ENCODE measurements at places on chromosomes 5 and 9.

DNA sequence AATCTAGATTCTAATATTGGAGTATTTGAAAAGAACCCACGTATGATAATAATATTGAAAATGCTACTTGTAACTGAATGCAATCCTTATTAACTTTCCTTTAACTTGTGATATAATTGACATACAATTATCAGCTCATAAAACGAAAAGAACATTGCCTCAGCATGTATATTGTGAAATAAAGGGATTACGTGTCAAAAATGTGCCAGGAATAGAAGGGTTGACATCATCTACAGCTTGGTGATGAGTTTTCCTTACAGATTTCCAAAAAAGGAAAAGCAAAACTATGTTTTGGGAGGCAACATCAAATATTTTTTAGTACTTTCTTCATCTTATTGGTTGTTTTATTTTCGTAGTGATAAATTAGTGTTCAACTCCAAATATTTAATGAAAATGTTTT lies 266.0 kb upstream of the PTGER4 start:
- DNase-seq = no peak

DNA sequence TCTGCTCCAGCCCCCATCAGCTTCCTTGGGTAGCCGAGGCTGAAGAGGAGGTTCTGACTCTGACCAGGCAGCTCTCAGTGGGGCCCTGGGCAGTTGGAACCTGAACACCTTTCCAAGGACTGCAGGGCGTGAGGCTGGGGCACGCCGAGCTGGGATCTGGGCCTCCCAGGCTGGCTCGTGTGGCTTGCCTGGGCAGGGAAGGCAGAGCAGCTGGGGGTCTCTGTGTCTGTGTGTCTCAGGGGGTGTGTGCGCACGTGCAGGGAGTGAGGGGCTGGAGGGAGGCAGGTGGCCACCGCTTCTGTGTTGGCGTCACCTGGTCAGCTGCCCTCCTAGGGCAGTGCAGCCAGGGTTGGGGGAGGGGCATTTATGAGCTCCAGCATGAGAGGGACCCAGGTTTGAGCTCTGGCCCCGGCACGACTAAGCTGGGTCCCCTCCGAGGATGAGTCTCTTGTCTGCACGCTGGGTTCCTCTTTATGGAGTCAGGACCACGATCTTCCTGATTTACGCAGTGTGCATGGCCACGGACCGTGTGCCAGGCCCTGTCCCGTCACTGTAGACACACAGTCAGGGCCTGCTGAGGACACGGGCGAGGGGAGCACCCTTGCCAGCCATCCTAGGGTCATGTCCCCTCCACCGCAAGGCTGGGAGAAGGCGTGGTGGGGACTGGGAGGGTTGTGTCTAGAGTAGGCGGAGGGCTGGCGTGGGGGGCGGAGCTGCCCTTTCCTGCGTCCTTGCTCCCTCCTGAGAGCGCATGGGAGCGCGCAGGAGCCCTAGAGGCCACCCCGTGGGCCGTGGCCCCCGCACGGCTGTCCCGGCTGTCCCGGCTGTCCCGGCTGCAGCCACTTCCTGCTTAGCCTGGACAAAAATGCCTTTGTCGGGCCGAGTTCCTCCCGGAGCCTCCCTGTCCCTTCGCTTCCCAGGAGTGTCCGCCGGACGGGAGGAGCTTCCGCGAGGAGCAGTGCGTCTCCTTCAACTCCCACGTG lies 4.6 kb downstream of the ADAMTSL2 start:
- no peak for DNase-seq

DNA sequence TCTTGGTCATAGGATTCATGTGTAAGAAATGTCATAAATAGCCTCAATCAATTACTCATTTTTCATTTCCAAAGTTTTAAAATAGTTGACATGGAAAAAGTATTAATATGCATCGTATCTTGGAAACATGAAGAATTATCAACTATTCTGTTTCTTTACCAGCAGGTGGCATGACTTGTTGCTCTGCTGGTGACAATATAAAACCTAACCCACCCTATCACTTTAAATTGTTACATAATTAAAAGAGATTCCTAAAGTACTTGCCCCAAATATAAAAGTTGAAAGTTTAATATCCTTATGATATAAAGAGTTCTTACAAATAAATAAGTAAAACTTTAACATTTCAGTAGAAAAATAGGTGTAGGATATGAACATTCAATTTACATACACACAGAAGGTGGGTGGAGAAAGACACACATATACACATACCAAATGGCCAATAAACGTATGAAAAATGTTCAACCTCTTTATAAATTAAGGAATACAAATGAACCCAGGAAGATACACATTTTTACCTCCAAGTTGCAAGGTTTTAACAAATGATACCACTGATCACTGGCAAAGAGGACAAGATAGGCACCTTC lies 30.6 kb downstream of the MAP1B start:
- no peak for DNase-seq

DNA sequence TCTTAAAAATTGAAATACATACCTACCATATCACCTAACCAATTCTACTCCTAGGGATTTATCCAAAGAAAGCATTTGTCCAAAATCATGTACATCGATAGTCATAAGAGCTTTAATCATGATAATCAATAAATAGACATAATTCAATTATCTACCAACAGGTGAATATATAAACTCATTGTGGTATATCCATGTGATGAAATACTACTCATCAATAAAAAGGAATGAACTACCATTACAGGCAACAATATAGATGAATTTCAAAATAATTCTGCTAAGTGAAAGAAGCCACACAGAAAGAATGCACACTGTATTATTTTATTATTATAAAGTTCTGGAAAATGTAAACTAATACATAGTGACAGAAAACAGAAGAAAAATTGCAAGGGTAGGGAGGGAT lies 81.8 kb downstream of the RFX3 start:
- DNase-seq = no peak

- DNase-seq = no peak
Observed at GRCh38 chr5:74946471-74946870, 80.3 kb upstream of the FAM169A start.

GRCh38 chr5:44952376-44952775 lies 143.6 kb downstream of the MRPS30 start:
- DNase-seq = no peak

All from stimulated activated CD8-positive, alpha-beta memory T cell treated with anti-CD3 and anti-CD28 coated beads, Interleukin-2, amount 100 ng/mL, for 1 hour (primary cell).